Uterus (tissue), 4 donors: ENCODE measurements at places on chromosomes 7 and 10. TPM values are rescaled to one million over a fixed set of nuclear protein-coding genes. Genes with fewer than 3 reads are reported as not detected.
A peak's percentile ranks its signal among the peaks of the same experiment; 100 is the strongest.

Gene SSBP1
- 58.2 TPM for total RNA-seq

DNA sequence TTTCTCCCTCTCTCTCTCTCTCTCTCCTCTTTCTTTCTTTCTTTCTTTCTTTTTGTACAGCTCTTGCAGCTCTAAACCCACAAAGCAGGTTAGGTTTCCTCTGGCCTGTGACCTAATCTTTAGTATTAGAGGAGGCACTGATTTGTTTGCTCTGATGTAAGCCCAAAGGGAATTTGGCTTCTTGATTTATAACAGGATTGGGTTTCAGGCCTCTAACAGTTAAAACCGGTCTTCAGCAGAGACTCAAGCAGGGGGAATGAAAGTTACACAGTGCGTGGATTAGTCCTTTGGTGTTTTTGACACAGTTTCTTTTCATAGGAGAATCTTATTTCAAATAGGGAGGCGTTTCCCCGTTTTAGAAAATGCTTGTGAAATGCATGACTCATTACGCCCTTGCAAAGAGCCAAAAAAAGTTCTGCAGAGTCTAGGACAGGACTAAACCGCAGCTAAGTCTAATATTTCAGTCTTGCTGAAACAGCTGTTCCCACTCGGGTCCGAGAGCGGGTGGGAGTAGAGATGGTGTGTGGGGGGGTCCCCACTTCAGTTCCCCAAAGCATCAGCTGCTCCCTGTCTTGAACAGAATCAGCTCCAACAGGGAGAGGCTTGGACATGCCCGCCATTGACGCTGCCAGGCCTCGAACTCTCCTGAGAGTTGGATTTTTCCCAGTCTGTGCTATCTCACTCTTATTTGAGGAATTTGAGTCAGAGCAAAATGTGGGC lies 296.5 kb upstream of the PITRM1 start:
- H3K4me1 ChIP-seq = peaks cover 7% of the 10 kb centered on the region
- H3K4me3 ChIP-seq = no peak overlapping the region
- H3K27me3 ChIP-seq = no peaks in the 10 kb centered on the region
- no peaks in the 10 kb centered on the region for H3K36me3 ChIP-seq

- no peaks in the 10 kb centered on the region for H3K36me3 ChIP-seq
- DNase-seq = peak; percentile 83
- H3K27ac ChIP-seq = peak overlapping the region; percentile 86
- no peak overlapping the region for H3K4me3 ChIP-seq
- H3K27me3 ChIP-seq = no peaks in the 10 kb centered on the region
Measured at GRCh38 chr10:126252884-126253610, 135.2 kb downstream of the ADAM12 start.

GRCh38 chr7:21256310-21256877 lies 171.5 kb upstream of the SP4 start:
- no peaks in the 10 kb centered on the region for H3K36me3 ChIP-seq
- H3K4me3 ChIP-seq = no peak overlapping the region
- DNase-seq = no peak
- H3K27ac ChIP-seq = no peak overlapping the region

DNA sequence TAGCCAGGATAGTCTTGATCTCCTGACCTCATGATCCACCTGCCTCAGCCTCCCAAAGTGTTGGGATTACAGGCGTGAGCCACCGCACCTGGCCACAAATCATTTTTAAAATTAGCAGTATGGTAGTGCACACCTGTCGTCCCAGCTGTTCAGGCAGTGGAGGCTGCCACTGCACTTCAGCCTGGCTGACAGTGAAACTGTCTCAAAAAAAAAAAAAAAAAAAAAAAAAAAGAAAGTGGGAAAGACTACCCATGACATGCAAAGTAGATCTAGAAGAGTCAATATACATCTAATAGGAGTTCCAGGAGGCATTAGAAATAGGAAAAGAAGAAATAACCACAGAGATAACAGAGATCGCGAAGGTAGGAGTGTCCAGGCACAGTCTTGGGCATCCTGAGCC lies 3.2 kb downstream of the CSGALNACT2 start:
- no peak overlapping the region for H3K4me3 ChIP-seq
- no peaks in the 10 kb centered on the region for H3K4me1 ChIP-seq
- no peaks in the 10 kb centered on the region for H3K36me3 ChIP-seq
- no peaks in the 10 kb centered on the region for H3K27me3 ChIP-seq

Gene ZNF37A
- total RNA-seq = 11.8 TPM

DNA sequence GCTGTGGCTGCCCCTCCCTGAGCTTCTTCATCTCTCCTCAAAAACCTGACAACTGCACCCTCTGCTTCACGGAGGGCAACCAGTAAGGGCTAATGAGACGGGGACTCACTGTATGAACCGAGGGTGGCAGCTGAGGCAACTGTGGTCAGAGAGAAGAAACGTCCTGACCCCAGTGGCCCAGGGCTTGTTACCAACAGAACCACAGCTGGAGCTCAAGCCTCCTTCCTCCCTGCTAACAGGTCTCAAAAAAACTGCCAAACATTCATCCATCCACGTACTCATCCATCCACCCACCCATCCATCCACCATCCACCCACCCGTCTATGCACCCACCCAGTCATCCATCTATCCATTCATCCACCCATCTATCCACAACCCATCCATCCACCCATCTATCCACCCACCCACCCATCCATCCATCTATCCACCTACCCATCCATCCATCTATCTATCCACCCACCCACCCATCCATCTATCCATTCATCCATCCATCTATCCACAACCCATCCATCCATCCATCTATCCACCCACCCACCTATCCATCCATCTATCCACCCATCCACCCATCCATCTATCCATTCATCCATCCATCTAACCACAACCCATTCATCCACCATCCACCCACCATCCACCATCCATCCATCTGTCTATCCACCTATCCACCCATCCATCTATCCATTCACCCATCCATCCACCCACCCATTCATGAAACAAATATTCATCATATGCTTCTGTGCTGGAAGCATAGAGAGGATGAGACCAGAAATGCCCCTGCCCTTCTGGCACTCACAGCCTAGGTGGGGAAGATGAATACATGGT lies 111.7 kb downstream of the PDGFA start:
- H3K4me3 ChIP-seq = no peak overlapping the region
- DNase-seq = no peak
- no peaks in the 10 kb centered on the region for H3K36me3 ChIP-seq
- H3K4me1 ChIP-seq = no peaks in the 10 kb centered on the region

DNA sequence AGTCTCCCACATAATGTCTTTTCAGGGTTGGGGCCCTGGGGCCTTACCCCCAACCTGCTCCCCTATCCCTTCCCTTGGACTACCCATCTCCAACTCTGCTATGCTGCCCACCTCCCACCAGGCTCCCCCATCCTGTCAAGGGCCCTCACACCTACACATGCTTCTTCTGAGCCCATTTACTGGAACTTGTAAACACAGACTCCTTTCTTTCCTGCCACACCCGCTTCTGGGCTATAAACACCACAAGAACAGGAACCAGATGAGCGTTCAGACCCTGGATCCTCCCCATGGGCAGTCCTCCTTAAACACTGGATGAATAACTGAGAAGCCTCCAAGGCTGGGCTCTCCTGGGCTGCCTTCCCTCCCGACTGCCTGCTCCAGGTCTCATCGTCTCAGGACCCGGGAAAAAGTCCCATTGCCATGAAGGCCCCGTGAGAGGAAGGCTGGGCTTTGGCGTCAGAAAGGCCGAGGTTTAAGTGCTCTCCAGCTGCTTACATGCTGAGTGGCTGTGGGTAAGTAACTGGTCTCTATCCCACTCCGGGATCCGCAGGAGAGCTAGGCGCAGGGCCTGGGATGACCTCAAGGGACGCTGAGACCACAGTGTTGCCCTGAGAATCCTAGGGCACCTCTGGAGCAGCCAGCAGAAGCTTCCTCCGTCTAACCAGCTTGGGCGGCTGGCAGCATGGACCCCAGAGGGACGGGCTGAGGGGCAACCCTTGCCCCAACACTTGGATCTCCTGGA lies 15.6 kb upstream of the CRHR2 start:
- no peak overlapping the region for H3K4me3 ChIP-seq
- no peaks in the 10 kb centered on the region for H3K4me1 ChIP-seq
- no peaks in the 10 kb centered on the region for H3K27me3 ChIP-seq
- no peaks in the 10 kb centered on the region for H3K36me3 ChIP-seq
- H3K27ac ChIP-seq = no peak overlapping the region

DNA sequence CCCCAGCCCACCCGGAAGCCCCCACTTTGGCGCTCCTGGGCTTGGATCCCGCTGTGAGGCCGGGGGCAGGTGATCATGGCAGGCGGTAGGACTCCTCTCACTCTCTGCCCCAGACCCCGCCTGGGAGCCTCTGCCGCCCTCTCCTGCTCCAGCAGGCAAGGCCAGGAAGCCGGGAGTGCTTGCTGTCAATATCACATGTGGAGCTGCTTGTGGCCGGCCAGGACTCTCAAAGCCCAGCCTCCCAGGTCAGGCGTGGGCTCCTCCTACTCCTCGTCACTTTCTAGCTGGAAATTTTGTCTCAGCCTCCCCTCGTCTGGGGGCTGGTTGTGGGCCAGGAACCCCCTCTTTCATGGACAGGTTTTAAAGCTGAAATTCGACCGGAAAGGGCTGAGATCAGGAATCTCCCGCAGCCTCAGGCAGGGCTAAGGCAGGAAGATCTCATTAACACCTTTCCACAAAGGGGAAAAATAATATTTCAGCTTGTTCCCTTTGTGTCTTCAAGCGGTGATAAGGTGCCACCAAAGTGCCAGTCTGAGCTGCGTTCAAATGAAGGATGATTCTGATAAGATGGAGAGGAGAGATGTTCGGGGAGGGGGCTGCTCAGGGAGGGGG lies 273.6 kb upstream of the PODXL start:
- no peak overlapping the region for H3K27ac ChIP-seq
- no peaks in the 10 kb centered on the region for H3K4me1 ChIP-seq
- no peak for DNase-seq
- no peak overlapping the region for H3K4me3 ChIP-seq
- H3K36me3 ChIP-seq = no peaks in the 10 kb centered on the region

- H3K4me1 ChIP-seq = no peaks in the 10 kb centered on the region
- H3K27ac ChIP-seq = peak overlapping the region; percentile 7
- H3K4me3 ChIP-seq = no peak overlapping the region
- H3K27me3 ChIP-seq = no peaks in the 10 kb centered on the region
Measured at GRCh38 chr7:157339777-157340677, 3.2 kb downstream of the DNAJB6 start.

- no peaks in the 10 kb centered on the region for H3K36me3 ChIP-seq
- no peak for DNase-seq
- H3K27ac ChIP-seq = no peak overlapping the region
- H3K4me3 ChIP-seq = no peak overlapping the region
- no peaks in the 10 kb centered on the region for H3K27me3 ChIP-seq
Measured at GRCh38 chr10:112663234-112664125, 216.5 kb downstream of the VTI1A start.

Gene FRMD4A
- 7.9 TPM for total RNA-seq

- H3K27ac ChIP-seq = no peak overlapping the region
- H3K27me3 ChIP-seq = no peaks in the 10 kb centered on the region
- no peak overlapping the region for H3K4me3 ChIP-seq
Measured at GRCh38 chr10:26739071-26739631, 41.6 kb downstream of the PDSS1 start.

GRCh38 chr10:132255489-132256344 lies 52.0 kb downstream of the STK32C start:
- no peak overlapping the region for H3K27ac ChIP-seq
- H3K27me3 ChIP-seq = no peaks in the 10 kb centered on the region
- H3K4me1 ChIP-seq = no peaks in the 10 kb centered on the region

GRCh38 chr7:13803134-13803533 lies 186.3 kb downstream of the ETV1 start:
- no peaks in the 10 kb centered on the region for H3K27me3 ChIP-seq
- H3K27ac ChIP-seq = no peak overlapping the region
- DNase-seq = no peak
- H3K4me1 ChIP-seq = no peaks in the 10 kb centered on the region
- no peaks in the 10 kb centered on the region for H3K36me3 ChIP-seq

Gene TWIST1
- total RNA-seq = 26.6 TPM
